ENCODE measurements at places on chromosomes 12 and 14.

GRCh38 chr12:125079648-125080645 is 14.7 kb downstream of the AACS start:
- no peak for DNase-seq

- no peak for DNase-seq
These were observed 825.7 kb downstream of the AACS start for GRCh38 chr12:125890971-125891370.

- DNase-seq: peak; percentile 70
These were observed 552 bp upstream of the SCN8A start for GRCh38 chr12:51590347-51591015.

DNA sequence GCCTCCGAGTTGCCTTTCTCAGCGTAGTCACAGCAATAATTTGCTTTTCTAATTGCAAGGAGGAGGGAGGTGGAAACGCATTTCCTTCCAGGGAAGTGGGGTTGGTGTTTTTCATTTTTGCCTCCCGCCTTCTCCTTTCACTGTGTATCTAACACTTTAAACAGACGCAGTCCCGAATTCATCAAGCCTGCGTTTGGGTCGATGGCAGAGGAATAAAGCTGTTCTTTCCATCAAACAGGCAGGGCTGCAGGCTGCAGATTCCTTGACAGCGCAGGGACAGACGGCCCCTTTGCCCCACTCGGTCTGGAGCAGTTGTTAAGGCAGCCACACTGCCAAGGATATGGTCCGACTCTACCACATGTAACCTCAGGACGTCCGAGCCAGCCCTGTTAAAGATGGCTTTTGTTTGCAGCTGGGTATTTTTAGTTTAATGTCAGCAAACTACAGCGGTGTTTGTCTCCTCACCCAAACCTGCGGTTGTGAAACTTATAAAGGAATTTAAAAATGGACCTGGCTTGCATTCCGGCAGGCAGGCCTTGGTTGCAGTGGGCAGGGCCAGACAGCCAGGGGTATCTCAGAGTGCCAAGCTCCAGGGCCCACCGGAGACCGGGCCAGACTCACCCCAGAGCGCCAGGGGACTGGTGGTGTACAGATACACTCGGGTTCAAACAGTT is 2.1 kb downstream of the CHST11 start:
- no peak for DNase-seq

- no peak for DNase-seq
These were observed 270.1 kb upstream of the PRICKLE1 start for GRCh38 chr12:42859612-42860011.

DNA sequence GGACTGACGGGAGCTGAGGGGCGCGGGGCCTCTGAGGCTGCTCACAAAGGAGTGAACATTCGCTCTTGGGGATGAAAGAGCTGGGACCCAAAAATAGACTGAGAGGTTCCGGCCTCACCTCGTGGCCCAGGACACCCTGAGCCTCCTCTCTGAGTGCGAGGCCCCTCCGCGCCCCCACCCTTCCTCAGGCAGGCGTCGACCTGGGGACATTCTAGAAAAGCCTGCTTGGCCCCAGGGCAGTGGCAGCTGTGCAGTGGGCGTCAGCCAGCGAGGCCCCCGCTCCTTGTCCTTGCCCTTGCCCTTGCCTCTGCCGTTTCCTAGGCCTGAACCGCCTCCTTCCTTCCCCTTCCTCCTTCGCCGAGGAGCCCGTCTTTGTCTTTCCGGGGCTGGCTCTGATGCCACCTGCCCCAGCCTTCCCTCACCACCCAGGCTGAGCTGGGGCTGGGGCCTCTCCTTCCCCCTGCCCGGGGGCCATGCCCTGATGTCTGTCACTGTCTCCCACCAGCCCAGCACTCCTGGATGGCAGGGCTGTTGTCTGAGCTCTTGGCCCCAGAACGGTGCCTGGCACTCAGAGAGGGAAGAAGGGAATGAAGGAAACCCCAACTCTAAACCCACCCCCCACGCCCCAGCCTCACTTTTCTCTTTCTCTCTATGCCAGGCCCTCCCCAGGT is 208.2 kb upstream of the RTL1 start:
- no peak for DNase-seq

DNA sequence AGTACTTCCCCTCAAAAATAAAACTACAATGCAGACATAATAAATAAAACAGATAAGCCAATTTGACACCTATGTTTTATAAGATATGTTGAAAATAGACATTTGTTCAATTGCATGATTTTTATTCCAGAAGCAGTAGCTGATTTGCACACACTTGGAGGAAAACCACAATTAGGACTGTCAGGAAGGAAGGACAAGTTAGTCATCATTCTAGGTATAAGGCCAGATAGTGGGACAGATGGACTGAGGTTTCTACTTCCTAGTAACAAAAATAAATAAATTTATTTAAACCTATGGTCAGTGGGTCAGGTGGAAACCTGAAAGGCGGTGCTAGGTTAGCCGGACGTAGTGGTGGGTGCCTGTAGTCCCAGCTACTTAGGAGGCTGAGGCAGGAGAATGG is 141.8 kb upstream of the RASSF8 start:
- DNase-seq: no peak

- DNase-seq: no peak
These were observed 9.6 kb downstream of the APOBEC1 start for GRCh38 chr12:7656121-7656520.

DNA sequence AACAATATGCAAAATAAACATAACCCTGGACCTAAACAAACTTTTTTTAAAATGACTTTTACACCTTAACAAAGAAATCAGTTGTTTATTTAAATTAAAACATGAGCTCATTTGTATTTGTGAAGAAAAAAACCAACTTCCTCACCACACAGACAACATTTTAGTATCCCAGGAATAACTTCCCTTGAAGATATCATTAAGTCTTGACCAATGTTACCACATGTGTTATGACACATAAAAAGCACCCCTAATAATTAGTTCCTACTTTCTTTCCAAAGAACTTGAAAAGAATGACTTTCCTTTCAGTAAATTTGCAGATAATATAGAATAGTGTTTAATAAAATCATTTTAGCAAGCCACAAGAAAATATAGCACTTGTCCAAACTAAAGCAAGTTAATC is 42.4 kb downstream of the DUSP16 start:
- no peak for DNase-seq

DNA sequence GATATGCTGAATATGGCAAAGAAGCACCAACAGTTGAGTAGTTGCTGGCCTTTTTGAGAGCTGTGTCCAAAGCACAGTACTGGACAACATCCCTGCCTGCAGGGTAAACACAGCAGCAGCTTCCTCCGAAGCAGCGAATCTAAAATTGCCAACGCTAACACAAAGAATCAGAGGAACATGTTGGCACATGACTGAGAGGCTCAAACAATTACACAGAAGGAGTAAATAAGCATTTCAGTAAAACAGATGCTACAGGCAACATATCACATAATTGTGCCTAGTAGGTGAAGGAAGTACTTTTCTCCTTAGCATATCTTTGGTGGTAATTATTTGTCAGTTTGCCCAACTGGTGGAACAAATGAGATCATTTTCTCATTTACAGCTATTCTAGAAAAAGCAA is 52.1 kb downstream of the KICS2 start:
- DNase-seq: no peak

DNA sequence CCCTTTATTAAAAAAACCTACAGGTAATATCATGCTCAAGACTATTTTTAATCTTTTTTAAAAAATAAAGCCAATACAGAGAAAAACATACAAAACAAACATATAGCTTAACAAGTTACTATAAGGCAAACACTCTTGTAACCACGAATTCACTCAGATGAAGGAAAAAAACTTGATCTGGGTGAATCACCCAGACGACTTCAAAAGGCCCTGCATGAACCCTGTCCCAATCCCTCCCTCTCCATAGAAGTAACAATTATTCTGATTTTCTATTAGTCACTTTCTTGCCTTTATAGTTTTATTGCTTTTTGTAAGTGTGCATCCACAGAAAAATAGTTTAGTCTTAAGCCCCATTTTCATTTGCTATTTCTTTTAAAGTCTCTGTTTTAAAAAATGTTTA is 72.6 kb downstream of the LRP6 start:
- no peak for DNase-seq

DNA sequence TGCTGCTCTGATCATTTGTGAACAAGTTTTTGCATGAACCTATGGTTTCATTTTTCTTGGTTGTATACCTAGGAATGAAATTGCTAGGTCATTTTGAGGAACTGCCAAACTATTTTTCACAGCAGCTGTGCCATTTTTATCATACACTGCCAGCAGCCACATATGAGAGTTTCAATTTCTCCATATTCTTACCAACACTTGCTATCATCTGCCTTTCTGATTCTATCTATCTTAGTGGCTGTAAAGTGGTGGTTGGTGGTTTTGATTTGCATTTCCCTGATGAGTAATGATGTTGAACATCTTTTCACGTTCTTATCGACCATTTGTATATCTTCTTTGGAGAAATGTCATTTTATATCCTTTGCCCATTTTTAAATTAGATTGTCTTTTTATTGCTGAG is 146.1 kb downstream of the C12orf75 start:
- no peak for DNase-seq

DNA sequence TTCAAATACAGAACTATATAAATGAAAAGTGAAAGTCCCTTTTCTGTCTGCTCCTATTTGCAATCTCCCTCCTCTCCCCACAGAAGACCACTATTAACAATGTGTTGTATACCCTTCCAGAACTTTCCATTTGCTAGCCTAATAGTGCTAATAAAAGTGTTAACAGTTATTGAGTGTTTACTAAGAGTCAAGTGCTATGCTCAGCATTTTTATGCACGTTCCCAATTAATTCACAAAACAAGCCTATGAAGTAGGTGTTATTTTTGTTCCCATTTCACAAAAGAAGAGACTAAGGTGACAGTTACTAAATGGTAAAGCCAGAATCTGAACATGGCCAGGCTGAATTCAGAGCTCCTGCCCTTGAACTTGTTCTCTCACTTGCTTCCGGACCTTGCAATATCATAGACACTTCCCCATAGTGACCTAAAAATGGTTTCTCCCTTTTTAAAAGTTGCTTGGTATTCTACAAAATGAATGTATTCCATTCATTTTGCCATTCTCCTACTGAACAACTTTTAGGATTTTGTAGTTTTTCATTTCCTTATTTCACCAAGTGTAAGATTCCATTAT is 1.6 kb upstream of the PRKAB1 start:
- DNase-seq: no peak

DNA sequence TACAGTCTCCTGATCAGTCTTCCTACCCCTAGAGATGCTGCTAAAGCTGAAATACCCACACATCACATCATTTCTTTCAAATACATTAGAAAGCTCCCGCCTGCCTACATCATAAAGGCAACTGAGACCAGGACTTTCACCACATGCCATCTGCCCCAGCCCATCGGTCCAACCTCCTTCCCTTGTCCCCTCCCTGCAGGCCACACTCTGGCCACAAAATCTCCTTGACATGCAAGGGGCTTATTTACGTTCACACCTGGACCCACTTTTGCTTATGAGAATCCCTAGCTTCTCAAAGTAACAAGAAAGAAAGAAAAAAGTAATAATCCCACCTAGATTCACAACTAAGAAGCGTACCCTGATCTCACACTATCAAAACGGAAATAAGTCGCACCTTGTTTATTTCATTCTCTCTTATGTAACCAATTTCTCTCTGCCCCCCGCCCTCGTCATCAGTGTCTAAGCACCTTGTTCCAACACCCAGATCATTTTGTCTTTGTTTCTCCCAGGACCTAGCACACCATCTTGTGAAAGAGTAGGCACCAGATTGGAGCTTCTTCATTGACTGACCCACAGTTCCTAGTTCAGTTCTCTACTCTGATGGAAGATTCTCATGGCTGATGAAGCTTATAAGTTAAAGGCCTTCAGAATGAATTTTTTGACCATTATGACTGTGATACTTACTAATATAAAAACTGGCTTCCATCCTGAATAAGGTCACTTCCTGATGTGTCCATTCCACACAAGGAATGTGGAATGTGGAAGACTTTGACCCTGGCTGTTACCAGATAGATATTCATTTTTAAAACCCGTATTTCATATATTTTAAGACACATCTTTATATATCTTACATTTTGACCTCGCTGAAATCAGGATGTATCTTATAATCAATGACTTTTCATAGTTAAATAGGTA is 7.7 kb downstream of the WSB2 start:
- DNase-seq: no peak

- no peak for DNase-seq
These were observed 1282.2 kb upstream of the USP15 start for GRCh38 chr12:60977966-60978365.

DNA sequence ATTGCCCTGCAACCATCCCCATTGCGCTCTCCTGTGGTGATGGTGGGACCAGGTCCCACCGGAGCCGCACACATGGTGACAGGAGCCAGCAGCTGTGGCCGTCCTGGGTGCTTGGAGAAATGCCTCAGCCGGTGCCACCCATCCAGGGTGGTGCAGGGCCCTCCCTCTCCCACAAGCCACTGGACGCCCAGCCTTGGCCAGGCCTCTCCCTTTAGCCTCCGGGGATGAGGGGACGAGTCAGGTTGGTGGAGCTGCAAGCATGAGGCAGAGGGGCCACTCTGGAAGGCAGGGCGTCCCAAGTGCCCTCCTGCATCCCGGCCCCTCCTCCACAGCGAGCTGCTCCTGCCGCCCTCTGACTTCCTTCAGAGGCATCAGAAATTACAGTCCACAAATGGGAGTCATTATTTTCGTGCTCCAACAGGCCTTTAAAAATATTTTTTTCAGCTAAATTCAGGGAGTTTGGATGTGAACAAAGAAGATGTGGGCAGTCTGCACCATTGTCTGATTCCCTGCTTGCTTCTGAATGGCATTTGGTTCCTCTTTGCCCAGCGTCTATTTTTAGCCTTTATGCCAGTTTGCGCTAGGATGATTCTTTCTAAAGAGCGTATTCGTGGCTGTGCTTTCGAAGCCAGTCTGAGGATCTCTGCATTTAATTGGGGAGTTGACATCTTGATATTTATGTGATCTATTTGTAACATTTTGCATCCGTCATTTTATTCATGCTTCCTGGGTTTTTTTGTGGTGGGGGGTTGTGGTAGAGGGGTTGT is 189.4 kb downstream of the ADGRD1 start:
- no peak for DNase-seq

DNA sequence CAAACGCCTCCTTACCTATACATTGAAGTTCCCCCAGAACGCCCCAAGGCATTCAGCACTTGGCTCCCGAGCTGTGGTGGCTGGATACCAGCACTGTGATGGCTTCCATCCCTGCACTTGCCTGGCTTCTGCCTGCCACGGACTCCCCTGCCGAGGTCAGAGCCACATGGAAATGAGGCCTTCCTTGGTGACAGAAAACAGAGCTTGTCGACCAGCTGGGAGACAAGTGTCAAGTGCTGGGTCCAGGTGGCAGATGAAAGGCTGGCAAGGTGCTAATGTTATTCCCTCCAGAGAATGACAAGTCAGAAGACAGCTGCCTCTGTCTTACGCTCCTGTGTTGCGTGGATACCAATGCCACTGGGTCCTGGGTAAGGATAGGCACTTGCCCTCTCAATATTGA is 26.2 kb upstream of the GNG2 start:
- no peak for DNase-seq

DNA sequence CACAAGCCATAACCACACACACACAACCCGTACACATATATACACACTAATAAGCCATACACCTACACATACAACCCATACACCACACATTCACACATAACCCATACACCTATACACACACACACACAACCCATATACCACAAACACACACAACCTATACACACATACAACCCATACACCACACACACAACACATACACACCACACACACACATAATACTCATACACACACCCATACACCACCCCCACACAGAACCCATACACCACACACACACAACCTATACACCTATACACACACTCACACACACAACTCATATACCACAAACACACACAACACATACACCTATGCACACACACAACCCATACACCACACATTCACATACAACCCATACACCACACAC is 44.1 kb downstream of the TMEM121 start:
- no peak for DNase-seq
